ENCODE measurements at places on chromosomes 6 and 20.

GRCh38 chr20:39092733-39093410 lies 130.7 kb downstream of the DHX35 start:
- DNase-seq: no peak

DNA sequence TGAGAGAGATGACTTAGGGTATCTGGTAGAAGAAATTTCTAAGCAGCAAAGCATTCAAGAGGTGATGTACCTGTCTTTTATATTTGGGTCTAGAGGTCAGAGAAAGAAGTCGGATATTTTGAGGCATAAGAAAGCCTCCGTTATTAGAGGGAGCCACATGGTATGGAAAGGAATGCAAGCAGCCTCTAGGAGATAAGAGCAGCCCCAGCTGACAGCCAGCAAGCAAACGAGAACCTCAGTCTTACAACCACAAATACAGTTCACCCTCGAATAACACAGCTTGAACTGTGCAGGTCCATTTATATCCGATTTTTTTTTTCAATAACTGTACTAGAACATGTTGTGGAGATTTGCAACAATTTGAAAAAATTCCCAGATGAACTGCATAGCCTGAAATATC lies 190.7 kb upstream of the VGLL2 start:
- DNase-seq: no peak

DNA sequence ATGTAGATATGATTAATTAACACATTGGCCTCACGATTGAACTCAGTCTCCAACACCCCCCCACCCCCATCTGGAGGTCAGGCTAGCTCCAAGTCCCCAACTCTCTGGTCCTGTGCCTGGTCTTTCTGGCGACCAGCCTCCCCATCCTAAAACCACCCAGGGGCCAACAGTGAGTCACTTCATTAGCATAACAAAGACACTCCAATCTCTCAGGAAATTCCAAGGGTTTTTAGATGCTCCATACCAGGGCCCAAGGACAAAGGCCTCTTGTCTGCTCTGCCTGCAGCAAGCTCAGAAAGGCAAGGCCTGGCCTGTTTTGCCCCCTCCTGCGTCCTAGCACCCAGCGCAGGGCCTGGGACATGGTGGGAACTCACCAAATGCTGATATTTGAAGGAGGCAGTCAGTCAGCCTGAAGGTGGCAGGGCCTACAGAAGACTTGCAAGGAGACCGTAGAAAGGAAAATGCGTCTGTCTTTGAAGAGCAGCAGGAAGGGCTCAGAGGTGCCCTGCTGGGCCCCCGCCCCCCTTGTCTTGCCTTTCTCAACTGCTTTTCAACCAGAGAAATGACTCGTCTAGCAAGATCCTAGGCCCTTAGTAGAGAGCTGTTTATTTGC lies 184.7 kb downstream of the CDH4 start:
- DNase-seq: no peak

- peak; percentile 65 for DNase-seq
Observed at GRCh38 chr6:7051780-7052442, 55.9 kb upstream of the RREB1 start.

GRCh38 chr6:121838842-121839241 lies 403.4 kb downstream of the GJA1 start:
- no peak for DNase-seq

GRCh38 chr6:13485923-13486562 lies 1.4 kb downstream of the GFOD1 start:
- DNase-seq: peak; percentile 58

DNA sequence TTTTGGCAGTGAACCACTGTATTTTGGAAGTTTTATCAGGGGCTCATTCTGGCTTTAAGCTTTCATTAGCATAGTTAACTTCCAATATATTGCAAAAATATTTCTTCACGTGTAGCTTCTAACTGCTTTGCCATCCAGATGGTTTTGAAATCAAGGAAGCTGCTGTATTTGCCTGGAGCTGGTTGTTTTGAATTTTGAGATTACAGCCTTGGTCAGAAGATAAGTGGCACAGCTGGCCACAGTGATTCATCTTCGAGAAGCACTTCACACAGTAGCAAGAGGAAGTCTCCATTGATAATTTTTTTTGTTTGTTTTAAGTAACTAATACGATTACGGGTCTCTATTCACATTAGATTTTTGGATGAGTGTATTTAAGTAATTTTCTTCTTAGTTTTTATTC lies 3.8 kb downstream of the APCDD1L start:
- no peak for DNase-seq

DNA sequence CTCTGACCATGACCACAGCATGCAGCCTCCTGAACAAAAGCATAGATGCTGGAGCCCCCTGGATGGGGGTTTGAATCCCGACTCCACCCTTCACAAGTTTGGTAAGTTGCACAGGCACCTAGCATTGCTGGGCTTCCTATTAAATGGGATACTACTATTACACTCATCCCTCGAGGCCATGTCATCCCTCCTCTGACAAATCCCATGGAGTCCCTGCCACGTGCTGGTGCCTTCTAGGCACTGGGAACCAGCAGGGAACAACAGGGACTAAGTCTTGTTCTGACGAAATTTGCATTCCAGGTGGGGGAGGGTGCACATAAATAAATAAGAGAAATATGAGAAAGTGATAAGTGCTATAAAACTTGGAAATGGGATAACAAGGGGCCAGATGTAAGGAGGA lies 15.3 kb upstream of the SIRPA start:
- no peak for DNase-seq

DNA sequence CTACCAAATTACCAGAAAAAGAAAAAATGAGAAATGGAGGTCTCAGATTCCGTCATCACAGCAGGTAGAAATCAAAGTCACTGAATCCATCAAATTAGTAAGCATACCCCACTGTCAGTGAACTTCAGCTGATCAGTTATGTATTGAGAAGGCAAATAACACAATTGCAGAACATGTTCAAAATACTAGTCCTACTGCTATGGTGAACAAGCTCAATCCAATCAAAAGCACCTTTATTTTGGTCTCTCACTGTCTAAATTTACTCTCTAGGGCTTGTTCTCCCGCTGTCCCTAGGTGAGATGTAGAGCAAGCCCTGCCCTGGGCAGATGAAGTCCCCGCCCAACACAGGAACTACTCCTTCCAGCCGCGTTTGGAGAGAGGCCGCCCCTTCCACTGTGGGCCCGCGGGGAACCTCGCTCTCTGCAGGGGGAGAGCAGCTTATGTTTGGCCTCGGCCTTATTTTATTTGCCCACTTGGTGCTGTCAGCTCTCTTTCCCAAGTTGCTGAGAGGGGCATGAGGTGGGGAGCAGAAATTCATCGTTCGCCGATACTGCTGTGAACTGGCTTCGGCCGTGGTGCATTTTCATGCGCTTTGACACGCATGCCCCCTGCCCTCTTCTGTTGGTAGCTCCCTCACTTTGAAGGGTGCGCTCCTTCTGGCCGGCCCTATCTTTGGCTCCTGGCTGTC lies 14.3 kb upstream of the MAP1LC3A start:
- DNase-seq: peak; percentile 24

GRCh38 chr6:125750692-125751333 lies 1.4 kb downstream of the HEY2 start:
- no peak for DNase-seq

DNA sequence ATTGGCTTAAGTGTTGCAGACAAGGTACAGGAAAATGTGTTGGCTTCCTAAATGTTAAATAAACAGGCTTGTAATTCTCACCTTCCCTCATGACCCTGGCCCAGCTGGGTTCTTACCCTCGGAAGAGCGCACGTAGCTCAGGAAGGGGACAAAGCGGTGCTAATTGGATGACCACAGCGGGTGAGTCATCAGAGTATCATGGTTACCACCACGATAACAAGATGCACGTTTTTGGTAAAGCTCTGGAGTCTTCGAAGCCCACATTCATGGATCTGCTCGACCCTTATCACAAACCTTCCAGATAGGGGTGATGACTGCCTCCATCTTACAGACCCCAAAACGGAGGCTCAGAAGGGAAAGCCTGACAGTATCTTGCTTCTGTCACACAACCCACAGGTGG lies 32.8 kb downstream of the APCDD1L start:
- DNase-seq: no peak

GRCh38 chr6:56851074-56851473 lies 103.8 kb upstream of the BEND6 start:
- no peak for DNase-seq

- DNase-seq: no peak
Observed at GRCh38 chr6:9039258-9039657, 603.9 kb upstream of the SLC35B3 start.

DNA sequence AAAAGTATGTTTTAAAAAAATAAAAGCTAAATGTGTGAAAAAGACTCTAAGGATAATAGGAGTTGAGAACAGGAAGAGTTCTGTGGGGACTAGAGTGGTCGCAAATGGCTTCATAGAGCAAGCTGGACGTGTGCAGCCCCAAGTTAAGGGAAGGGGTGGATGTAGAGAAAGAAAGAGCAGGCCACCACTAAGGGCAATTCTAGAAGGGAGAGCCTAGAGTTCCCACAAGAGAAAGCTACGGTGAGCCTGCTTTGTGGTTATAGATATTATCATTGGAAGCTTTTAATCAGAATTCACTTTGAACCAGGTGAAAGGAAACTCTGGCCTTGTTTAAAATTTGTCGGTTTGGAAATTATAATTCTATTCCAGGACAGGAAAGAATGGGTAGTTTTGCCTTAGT lies 101.6 kb downstream of the HIVEP2 start:
- DNase-seq: no peak

GRCh38 chr20:46683668-46683938 lies 5.6 kb downstream of the TP53RK start:
- DNase-seq: no peak

DNA sequence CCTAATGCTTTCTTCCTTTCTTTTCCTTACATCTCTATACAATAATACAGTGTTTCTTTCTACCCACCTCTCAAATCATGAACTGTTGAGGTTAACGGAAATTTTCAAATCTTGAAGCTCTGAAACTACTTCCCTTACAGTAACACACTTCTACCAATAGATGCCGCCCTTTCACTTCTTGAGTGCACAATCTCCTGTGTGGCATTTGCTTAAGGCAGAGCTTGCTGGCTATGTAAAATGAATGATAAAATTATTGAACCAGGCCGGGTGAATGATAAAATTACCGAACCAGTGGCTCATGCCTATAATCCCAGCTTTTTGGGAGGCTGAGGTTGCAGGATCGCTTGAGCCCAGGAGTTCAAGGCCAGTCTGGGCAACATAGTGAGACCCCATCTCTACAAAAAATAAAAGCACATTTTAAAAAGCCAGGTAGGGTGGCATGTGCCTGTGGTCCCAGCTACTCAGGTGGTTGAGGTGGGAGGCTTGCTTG lies 56.8 kb downstream of the KCNS1 start:
- DNase-seq: no peak

DNA sequence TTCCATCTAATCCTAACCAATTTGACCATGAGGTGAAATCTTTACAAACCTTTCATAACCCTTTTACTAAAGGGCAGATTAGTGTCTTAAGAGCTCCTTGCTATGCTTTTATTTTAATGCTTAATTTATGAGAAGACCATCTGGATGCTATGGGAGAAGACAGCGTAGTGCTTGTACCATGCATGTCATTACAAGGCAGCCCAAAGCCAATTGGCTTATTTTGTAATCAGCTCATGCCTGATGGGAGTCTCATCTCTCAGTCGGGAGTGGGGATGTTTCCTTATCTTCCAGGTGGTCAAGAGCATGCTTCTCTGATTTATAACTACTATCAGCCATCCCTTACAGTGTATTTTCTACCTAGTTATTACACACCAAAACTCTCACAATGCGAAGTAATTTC lies 304.7 kb downstream of the FARS2 start:
- DNase-seq: no peak

GRCh38 chr20:20690676-20691476 lies 21.6 kb downstream of the RALGAPA2 start:
- DNase-seq: no peak

DNA sequence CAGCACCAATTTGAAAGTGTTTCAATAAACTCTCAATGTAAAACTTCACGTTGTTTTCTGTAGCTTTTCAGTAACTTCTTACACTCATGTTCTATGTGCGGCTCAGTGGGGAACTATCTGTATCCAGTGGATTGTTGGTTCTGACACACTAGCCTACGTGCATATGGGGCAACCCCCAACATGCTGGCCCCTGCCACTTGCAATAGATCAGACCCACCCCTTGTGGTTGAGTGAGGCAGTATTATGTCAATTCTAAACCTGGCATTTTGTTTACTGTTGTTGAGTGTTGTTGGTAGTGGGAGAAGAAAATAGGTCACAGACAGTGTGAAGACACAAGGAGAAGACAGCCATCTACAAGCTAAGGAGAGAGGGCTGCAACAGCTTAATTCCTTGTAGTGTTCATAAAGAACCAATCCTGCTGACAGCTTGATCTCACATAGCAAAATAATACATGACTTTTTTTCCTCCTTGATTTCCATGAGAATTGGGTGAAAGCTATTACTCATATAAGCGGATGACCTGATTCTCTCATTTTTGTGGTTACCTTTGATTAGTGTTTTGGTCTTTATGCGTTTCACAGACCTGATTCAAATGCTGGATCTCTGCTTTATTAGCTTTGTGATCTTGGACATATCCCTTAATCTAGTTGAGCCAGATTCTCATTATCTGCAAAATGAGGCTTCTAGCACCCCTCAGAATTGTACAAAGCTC lies 320.4 kb downstream of the LAMA2 start:
- no peak for DNase-seq

GRCh38 chr6:56024931-56025330 lies 149.5 kb upstream of the BMP5 start:
- DNase-seq: no peak

DNA sequence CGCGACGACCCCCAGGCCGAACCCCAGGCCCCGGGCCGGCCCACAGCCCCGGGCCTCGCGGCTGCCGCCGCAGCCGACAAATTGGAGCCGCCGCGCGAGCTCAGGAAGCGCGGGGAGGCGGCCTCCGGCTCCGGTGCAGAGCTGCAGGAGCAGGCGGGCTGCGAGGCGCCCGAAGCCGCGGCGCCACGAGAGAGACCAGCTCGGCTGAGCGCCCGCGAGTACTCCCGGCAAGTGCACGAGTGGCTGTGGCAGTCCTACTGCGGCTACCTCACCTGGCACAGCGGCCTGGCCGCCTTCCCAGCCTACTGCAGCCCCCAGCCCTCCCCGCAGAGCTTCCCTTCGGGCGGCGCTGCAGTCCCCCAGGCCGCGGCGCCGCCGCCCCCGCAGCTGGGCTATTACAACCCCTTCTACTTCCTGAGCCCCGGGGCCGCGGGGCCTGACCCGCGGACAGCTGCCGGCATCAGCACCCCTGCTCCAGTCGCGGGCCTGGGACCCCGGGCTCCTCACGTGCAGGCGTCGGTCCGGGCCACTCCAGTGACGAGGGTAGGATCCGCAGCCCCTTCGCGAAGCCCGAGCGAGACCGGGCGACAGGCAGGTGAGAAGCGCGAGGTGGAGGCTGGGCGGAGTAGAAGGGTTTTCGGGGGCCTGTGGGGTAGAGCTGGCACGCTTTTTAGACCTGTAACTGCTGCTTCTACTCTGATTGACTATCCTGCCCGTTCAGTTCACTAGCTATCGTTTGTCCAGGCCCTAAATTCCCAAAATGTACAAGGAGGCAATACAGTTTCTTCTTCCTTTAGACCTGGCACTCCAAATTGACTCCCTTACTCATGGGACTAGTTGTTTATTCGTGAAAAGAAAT lies 654 bp downstream of the FAM8A1 start:
- peak; percentile 45 for DNase-seq

Measured in activated naive CD4-positive, alpha-beta T cell treated with anti-CD3 and anti-CD28 coated beads, Interleukin-2, amount 50 U/mL, for 16 hours (primary cell).